ENCODE measurements at places on chromosomes 6 and 20.

- DNase-seq: no peak
Observed at GRCh38 chr6:37503309-37503965, 3.7 kb upstream of the CCDC167 start.

- no peak for DNase-seq
Observed at GRCh38 chr6:131980791-131981623, 29.8 kb upstream of the CCN2 start.

DNA sequence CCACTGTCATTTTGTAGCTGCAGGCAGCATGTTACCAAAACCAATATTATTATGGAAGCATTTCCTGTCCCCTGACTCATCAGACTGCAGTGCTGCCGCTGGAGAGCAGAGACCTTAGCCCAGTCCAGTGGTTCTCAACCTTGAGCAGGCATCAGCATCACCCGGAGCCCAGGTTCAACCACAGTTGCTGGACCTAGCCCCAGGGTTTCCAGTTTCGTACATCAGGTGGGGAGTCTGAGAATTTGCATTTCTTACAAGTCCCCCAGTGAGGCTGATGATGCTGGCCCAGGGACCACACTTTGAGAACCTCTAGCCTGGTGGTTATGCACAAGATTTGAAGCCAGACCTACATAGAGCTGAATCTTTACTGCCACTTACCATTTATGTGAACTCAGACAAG, 47.3 kb downstream of the LY86 start:
- DNase-seq: no peak

DNA sequence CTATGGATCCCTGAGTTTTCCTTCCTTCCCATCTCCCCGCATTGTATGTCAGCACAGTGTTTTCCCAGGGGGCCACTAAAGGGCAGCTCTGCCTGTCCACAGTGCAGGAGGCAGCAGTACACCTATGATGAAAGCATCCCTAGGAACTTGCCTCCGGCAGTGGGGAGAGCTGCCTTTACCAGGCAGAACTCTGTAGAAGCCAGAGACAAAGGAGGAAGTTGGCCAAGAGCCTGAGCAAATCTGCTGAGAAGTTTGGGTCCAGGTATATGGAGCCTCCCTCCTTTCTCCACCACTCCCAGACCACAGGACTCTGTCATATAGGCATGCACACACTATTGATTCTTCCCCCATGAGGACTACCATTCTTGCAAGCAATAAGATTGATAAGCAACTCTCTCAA, 282.7 kb downstream of the TBC1D7 start:
- DNase-seq: no peak

DNA sequence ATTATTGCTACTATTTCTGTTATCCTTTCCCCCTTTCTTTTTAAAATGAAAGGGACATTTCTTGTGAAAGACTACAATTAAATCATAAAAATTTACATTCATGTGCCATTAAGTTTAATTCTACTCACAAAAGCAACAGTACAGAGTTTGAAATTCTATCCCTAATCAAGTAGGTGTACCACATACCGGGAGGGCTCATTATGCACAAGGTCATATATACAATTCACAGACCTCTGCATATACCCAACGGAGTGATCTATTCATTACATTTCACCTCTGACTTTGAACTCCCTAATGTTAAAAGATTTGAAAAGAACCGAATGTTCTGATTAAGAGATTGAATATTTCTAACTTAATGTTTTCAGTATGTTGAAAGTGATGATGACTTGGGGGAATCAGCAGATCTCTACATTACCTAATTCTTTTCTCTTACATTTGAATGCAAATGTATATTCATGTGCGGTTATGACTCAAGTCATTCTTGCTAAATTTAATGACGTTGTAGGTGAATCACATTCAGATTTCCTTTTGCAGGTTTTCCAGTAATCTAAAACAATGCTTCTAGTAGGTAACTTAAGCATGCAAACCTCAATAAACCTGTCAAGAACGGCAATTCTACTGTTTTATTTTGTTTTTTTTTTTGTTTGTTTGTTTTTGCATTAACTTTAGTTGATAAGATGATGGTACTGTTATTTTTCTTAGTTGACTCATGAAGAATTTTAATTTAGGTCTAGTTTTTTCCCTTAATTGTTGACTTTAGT, 7.3 kb downstream of the EYA4 start:
- no peak for DNase-seq

GRCh38 chr6:31266567-31267360, 5.1 kb downstream of the HLA-C start:
- no peak for DNase-seq

GRCh38 chr6:4129446-4129845, 5.9 kb downstream of the ECI2 start:
- DNase-seq: no peak

GRCh38 chr6:155580904-155581303, 125.3 kb upstream of the NOX3 start:
- no peak for DNase-seq

GRCh38 chr6:90350689-90351554, 54.3 kb upstream of the BACH2 start:
- DNase-seq: no peak

DNA sequence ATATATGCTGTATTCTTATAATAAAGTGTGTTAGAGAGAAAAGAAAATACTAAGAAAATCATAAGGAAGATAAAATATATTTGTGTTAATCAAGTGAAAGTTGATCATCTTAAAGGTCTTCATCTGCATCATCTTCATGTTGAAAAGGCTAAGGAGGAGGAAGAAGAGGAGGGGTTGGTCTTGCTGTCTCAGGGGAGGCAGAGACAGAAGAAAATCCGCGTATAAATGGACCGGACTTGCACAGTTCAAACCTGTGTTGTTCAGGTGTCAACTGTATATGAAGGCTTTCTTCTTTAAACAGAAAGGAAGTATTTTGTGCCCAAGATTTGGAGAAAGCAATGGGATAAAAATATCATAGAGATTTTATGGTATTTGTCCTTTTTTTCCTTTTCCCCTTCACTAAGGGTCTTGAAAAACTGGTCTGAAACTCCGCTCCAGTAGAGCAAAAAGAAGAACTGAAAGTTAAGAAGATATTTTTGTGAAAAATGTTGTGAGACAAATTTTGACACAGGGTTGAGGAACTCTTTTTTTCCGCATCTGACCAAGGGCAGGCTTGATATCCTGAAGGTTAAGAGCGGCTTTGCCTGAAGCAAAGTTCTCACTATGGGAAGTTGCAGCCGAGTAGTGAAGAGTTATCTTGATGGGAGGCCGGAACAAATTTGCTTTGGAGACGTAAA, 350.7 kb downstream of the LAMA2 start:
- no peak for DNase-seq
